AG08395 (cell line): ENCODE measurements at places on chromosomes 7 and 10.
A peak's percentile ranks its signal among the peaks of the same experiment; 100 is the strongest.

GRCh38 chr7:134740376-134740775, 39.1 kb upstream of the CALD1 start:
- no peak for DNase-seq

DNA sequence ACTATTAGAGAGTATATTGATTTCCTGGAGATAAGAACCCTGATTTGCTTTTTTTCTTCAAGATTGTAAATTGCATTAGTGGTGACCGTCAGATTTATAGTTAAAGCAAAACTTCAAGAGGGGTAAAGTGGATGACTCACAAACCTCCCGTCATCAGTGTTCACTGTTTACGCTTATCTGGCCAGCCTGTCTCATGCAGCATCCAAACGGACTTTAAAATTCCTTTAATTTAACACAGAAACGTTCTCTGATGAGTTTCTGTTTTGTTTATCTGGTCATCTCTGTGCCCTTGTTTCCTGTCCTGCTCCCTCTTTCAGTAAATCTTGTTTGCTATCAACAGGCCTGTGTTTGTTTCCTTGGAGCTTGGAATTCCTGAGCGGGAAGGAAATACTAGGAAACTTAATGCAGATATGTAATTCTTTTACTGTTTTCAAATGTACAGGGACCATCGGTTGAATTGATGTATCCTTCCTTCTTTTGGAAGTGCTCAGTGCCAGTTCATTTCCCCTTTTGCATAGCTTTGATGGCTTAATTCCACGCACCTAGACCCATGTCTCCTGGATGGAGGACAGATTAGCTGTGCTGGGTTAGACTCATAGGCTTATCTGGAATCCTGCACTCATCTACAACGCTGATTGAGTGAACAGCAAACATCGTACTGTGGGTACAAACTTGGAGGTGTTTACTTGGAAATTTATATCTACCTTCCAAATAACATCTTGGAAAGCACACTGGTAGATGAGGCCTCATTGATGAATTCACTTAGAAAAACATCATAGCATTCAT, 21.3 kb downstream of the PTPRE start:
- DNase-seq, result peak; percentile 70

- no peak for DNase-seq
Observed at GRCh38 chr10:12299222-12299965, 50.0 kb upstream of the CAMK1D start.

DNA sequence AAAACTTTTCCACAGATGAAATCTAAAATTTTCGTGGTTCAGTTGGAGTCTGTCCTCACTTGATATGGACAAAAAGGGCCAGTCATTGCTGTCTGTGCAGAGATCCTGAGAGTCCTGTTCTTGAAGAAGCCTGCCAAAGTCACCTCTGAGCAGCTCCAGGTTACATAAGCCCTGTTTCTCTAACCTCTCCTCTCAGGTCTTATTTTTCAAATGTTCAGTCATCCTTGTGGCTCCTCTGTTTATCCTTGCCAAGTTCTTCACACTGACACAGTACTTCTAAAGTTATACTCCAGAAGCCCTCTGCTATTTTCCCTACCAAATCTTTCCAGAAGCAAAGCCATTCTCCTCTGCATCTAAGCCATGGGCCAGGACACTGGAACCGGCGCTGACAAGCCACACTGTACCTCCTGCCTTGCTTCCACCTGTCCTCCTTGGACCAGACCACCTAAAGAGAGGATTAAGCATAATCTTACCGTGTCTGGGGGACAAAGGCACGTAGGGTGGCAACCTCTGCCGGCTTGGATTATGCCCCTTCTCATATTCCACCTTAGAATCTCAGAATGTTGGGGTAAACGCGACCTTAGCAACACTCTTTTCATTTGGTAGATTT, 161.6 kb downstream of the JAZF1 start:
- DNase-seq, result no peak

DNA sequence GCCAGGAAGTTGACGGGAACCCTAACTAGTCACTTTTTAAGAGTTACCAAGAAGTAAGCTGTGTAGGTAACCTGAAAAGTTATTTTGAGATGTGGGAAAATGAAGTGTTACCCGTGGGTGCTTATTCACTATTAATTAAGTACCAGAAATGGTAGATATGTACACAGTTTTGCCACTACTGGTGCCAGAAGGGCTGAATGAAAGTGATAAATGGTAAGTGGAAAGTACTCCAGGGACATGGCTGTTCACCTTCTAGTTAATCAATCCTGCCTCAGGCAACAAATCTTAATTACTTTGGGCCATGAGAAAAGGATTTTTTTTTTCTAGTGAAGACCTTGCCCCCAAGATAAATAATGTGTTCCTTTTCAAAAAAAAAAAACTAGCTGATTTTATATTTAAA, 15.8 kb downstream of the NET1 start:
- DNase-seq, result no peak

DNA sequence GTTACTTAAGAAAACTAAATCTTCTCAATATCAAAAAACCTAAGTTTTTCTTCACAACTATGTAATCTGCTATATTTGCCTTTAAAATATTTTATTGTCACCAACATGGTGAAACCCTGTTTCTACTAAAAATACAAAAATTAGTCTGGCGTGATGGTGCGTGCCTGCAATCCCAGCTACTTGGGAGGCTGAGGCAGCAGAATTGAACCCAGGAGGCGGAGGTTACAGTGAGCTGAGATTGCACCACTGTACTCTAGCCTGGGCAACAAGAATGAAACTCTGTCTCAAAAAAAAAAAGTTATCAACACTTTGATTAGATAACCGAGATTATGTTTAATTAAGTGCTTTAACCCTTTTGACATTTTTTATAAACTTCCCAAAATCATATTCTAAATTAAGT, 28.3 kb upstream of the CLDN4 start:
- no peak for DNase-seq

- no peak for DNase-seq
Observed at GRCh38 chr10:35413985-35414861, 77.9 kb downstream of the CCNY start.

DNA sequence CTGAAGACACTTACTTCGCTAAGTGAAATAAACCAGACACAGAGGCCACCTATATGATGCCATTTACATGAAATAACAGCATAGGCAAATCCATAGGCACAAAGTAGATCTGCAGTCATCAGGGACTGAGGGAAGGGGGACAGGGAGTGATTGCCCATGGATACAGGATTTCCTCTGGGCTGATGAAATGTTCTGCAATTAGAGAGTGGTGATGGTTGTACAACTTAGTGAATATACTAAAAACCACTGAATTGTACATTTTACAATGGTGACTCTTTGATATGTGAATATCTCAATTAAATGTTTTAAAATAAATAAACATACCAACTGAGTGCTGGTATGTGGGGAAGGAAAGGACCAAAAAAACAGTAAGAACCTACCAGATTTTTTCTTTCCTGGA, 20.4 kb downstream of the PPA1 start:
- no peak for DNase-seq

- no peak for DNase-seq
Observed at GRCh38 chr7:22668971-22669401, 58.0 kb upstream of the IL6 start.

GRCh38 chr10:124180947-124181549, 87.7 kb upstream of the CHST15 start:
- no peak for DNase-seq

- DNase-seq, result peak; percentile 54
Observed at GRCh38 chr10:12707461-12708185, 293.9 kb downstream of the CCDC3 start.

DNA sequence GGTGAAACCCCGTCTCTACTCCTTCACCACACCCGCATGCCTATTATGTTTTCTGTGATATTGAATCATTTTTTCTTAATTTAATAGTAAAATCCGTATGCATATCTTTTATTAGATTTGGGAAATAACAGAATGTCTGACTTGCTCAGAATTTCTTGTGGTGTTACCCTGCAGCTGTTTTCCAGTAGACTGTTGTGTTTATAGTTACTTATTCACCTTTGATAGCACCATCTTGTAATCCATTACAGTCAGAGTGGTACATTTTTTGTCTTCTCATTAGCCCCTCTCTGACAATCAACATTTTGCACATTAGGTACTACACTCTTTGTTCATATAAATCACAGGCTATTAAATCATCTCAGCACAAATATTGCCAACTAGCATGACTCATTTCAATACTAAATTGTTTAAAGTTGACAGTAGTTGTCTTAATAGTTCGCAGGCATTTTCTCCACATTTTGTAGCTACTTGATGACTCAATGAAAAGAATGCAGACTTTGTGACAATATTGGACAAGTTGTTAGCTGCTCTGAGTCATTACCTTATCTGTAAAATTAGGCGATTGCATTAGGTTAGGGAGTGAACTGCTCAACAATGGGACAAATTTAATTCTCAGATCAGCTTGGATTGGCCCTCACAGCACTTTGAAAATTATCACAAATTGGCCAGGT, 17.8 kb upstream of the SLC16A12 start:
- DNase-seq, result peak; percentile 84

- DNase-seq, result peak; percentile 85
Observed at GRCh38 chr7:128755819-128756476, 16.8 kb downstream of the CALU start.

DNA sequence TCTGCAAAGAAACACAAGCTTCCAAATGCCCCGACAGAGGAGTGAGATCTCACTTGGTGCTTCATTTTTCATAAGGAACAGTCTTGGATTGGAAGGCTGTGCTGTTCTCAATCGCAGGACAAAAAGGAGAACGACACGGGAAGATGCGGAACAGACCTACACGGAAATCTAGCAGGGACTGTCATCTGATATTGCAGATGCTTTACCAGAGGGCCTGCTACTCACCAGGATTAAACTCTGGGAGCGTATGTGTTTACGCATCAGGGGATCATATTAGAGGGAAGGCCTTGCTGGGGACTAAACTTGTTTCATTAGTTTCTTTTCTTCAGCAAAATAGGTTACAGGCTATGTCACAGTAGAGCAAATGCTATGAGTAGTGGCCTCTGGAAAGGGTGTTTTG, 82.8 kb upstream of the EEPD1 start:
- DNase-seq, result no peak

DNA sequence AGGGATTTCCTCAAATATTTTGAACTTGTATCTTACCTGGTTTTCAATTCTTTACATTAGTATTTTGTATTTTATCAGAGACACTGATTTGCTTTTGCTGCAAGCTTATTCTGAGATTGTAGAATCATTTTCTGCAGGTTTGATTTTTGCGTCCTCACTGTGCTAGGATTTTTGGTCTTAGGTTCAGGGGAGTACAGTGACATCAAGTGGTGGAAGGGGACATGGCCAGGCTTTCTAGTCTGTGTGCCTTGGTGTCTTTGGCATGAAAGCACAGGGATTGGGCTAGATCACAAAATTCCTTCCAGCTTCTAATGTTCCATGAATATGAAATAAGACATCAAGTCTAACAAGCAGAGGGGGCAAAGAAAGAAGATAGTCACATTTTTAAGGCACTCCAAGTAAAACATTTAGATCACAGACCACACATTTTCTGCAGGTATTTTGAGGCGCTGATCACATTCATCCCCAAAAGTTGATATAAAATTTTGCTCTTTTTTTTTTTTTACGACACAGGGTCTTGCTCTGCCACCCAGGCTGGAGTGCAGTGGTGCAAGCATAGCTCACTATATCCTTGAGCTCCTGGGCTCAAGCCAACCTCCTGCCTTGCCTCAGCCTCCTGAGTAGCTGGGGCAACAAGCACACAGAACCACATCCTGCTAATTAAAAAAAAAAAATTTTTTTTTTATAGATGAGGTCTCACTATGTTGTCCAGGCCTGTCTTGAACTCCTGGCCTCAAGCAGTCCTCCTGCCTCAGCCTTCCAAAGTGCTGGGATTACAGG, 124.4 kb downstream of the PON1 start:
- DNase-seq, result peak; percentile 59

- DNase-seq, result no peak
Observed at GRCh38 chr10:104835422-104835821, 194.3 kb downstream of the SORCS3 start.

GRCh38 chr10:108241166-108241565, 1076.7 kb upstream of the SORCS1 start:
- DNase-seq, result no peak

DNA sequence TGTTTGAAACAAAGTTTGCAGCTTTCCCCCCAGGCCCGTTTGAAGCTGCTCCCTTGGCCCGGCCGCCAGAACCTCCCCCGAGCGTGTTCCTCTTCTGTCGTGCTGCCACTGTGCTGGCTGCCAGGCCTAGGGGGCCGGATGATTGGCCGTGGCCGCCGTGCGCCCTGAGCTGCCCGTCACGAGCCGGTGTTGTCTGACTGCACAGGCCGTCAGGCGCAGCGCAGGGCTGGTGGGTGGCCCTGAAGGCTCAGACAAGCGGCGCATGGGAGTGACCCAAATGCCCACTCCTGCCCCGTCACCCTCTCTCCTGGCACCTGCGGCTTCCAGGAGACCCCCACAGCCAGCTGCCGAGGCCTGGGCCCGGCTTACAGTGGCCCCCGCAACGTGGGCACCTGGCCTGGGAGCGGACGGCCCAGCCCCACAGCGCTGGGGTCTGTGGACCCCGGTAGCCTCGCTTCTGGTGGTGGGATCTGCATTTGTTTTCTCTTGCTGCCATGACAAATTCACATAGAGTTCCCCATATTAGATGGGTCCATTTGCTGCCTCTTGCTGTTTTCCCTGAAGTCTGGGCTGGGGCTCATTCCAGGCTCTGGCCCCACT, 13.1 kb downstream of the JAKMIP3 start:
- no peak for DNase-seq

DNA sequence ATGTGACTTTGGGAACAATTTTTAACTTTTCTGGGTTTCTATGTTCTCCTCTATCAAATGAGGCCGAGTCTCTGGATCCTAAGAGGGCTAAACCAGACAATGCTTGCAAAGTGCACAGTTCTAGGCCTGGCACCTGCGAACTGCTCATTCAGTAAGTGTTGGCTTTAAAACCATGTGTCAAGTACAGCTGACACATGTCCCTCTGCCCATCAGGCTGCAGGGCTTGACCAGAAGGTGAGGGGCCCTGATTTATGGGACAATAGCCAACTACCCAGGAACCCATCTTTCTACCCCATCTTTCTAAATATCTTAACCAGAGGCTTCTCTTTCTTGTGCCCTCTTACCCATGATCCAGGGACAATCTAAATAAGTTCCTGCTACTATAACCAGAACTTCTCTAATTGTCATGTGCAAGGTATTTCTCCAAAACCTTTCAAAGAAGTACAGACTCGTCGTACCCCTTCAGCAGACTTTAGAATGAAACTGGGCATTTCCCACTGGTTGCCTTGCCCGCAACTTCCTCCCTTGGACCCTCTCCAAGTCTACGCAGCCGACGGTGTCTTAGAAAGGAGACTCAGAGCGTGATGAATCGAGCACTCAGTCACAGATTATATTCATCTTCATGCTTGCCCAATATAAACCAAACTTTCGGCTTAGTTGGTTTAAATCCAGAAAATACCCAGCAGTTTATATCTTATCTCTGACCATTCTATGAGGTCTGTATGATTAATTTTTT, 69.8 kb upstream of the STEAP1B start:
- DNase-seq, result no peak
